GM19239 (cell line): ENCODE measurements at places on chromosomes 2 and 18.

DNA sequence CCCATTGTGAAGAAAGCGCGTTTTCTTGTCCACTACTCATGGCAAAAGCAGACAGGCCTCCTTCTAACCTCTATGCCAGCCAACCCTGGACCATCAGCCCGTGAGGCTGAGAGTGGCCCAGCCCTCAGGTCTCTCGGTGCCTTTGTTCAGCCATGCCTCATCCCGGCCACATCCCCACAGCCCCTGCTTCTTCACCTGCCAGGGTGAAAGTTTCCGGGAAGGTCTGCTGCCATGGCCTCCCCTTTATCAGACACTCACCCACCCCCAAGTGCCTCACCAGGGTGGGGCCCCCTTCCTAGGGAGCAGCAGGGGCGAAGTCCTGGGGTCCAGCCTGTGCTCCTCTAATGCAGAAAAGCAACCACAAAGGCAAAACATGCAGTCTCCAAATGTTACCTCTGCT lies 478.4 kb upstream of the SALL3 start:
- no peak for DNase-seq

DNA sequence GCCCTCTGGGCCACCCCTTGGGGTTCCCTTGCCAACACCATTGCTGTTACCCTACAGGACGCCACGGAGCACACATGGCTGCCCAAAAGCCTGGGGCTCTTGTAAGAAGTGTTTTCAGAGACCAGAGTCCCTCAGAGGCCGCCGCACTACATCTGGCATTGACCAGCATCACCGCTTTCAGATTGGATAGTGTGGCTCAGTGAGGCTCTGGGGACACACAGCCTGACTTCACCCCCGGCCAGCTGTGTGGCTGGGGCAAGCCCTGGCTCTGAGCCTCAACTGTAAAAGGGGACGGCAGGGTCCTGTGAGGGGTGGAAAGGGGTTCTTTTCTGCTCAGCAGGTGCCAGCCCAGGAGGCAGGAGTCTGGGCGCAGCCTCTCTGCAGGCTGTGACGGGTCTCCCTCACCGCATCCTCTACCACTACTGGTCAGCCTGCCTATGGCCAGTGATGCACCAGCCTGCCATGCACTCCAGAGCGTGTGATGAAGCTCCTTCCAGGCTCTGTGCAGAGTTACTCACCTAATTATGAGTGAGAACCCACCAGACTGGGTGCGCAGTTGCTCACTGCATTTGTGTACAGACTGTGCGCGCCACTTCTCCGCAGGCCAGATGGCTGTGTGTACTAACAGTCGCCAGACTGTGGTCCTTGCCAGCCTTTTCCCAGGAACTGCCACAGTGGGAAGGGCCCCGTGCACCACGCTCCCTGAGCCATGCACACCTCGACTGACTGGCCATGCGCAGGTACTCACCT lies 10.7 kb upstream of the OTOF start:
- DNase-seq: no peak

DNA sequence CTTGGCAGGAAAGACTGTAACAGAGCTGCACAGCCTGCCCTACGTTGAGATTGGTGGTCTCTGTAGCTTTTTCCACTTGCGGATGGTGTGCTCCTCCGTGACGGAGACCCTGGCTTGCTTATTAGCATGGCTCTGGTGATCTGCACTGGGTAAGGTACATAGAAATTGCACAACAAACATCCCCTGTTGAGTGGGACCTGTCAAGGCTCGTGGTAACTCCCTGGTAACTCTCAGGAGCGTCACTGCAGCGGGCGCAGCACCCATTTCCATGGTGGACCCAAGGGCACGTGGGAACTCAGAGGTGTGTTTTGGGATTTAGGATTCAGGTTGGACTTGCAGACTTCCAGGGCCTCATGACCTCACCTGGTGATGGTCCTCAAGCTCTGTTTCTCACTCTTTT lies 1.1 kb downstream of the TRAF3IP1 start:
- DNase-seq: no peak

DNA sequence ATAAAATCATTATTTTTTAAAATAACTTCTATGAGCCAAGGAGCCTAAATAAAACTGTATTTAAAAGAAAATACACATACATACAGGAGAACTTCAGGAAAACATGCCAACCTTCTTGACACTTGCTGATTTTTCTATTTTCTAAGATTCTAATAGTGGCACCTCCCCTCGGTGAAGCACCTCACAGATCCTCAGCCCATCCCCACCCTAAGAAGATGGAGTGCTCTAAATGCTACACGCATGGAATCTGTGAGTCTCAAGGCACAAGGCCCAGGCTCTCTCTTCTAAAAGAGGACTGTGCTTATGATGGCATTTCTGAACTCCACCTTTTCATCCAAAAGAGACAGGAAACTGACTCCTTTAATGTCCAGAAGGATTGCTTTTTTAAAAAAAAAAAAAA lies 56.3 kb downstream of the RTTN start:
- no peak for DNase-seq

DNA sequence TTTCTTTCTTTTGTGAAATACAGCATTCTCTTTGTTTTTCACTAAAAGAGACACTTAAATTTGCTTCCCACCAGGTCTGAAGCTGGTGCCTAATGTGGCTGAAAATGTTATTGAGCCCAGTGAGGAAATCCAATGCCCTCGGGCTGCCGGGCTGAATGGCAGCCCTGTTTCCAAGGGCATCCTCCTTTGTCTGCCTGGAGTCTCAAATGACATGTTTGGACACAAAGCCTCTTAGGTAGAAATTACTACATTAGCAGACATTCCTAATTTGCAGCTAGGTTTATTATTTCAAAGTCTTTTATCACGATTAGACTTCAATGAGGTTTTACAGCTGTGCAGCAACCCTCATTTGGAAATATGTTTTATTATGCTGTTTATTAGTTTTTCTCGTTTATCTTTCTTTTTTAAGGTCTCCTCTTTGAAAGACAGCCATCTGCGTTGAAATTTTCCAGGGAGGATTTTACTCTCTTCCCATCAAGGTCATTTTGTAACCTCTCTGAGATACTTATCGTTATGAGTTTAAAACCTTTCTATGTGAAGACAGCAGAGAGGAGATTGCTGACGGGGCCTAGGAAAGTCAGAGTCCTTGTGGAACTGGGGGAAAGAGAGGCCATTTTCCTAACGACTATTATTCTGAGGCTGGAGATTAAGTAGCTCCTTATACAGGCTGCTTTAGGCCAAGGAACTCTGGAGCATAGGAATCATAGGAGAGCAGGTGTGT lies 59.0 kb upstream of the ZNF532 start:
- no peak for DNase-seq

- no peak for DNase-seq
Observed at GRCh38 chr2:5538772-5539171, 153.4 kb upstream of the SOX11 start.

DNA sequence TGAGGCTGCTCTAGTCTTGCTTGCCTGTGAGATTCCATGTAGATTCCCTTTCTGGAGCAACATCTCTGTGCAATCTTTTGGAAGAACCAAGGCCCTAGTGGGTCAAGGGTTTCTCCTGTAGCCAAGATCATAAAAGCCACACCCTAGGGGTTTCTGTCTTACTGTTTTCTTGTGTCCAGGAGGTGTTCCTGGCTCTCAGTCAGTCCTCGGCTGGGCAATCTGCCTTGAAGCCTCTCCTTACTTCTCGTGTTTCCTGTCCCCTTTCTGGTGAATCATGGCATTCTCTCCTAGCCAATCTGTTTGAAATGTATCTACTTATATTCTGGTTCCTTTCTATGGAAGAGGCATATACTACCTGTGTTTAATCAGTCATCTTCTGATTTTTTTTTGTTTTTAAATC lies 484.8 kb upstream of the UBE2E3 start:
- no peak for DNase-seq

- DNase-seq: no peak
Observed at GRCh38 chr18:49524349-49524748, 37.3 kb upstream of the C18orf32 start.

GRCh38 chr2:220127876-220128275 lies 500.4 kb downstream of the SLC4A3 start:
- DNase-seq: no peak

DNA sequence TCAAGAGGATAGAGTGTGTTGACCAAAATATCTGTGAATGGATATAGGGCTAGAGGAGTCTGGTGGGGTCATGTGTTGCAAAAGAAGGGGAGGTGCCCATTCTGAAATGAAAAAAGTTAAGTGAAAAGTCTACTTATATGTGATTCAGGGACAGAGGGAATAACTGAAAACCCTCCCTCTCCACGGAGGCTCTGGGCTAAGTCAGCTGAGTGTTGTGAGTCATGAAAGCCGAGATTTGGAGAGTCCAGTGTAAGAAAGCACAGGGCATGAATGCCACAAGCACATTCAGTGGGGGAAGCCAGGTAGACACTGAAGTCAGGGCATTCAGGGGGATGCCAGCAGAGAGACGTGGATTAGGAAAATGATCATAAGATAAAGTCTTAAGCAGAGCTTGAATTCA lies 871.9 kb downstream of the TSN start:
- no peak for DNase-seq

- DNase-seq: no peak
Observed at GRCh38 chr2:74845217-74845751, 11.4 kb downstream of the HK2 start.

- DNase-seq: no peak
Observed at GRCh38 chr2:64023485-64024258, 4.4 kb upstream of the VPS54 start.

- no peak for DNase-seq
Observed at GRCh38 chr2:120142528-120143219, 80.5 kb downstream of the TMEM185B start.

- no peak for DNase-seq
Observed at GRCh38 chr2:172560721-172561120, 4.8 kb downstream of the PDK1 start.

GRCh38 chr2:23734416-23734815 lies 192.5 kb downstream of the ATAD2B start:
- no peak for DNase-seq

GRCh38 chr2:34656632-34657031 lies 1057.5 kb upstream of the FAM98A start:
- DNase-seq: no peak
